ENCODE measurements at places on chromosomes 3 and 15.
A peak's percentile ranks its signal among the peaks of the same experiment; 100 is the strongest.

GRCh38 chr15:59373215-59373614, 544 bp upstream of the MYO1E start:
- DNase-seq = no peak

- no peak for DNase-seq
Measured at GRCh38 chr15:85021409-85021808, 39.8 kb downstream of the PDE8A start.

DNA sequence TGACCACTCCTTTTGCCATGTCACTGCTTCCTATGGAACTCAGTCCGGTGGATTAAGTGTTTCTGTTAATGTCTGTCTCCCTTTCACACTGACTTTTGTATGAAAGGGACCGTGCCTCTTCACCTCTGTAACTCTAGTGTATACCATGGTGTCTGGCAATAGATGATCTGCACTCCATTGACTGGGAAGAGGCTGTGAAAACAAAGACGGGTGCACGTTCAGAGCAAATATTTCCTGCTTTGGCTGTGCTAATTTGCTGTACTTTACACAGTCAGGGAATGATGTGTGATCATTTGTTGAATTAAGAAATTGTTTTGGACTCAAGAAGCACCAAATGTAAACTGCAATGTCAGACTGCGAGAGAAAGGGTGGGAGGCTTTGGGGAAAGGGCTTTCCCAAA, 315.2 kb downstream of the RORA start:
- DNase-seq = no peak

DNA sequence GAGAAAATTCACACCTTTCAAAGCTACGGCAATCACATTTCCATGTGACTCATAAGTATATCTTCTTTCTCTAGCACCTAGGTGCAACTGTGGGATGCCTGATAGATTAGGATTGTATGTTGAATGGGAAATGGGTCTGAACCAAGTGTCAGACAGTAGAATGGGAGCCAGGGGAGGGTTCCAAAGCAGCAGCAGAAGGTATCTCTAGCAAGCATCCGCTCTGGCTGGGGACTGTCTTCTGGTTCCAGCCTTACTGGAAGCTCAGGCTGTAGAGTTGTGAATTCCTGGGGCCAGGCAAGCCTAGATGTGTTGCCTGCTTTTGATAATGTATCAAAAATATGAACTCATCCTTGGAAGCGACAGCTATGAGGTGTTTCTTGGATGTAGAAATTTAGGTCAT, 2.1 kb upstream of the CHL1 start:
- no peak for DNase-seq

DNA sequence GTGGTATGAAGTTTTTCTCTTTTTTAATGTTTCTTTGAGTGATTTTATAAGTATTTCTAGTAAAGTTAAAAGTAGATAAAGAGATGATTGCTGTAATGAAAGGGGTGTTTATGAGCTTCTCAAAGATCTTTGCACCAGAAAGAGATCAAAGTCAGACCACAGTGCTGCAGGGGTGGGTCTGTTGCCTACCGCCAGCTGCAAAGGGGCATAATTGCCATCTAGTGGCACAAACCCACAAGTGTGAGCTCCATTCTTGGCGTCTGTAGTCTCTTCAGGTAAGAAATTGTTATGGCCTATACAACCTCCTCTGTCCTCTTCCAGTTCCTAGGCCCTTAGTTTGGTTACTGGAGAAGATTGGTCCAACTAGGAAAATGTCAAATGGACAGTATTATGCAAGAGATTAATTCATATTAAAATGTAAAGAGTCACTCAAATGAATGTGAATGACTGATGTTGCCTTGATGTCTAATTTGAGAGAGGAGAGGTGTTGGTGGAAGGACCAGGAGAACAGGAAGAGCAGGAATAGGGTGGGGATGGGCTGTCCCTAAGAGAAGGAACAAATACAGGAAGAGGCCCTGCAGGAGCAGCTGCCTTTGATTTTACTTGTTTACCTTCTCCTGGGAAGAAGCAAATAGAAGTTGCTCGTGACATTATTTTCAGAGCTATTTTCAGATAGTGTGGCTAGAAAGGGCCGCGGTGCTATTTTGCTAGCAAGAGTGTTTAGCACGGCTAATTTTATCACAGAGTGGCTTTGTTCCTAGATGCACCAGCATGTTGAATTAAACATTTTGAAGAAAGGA, 53.0 kb upstream of the GSK3B start:
- DNase-seq = no peak

DNA sequence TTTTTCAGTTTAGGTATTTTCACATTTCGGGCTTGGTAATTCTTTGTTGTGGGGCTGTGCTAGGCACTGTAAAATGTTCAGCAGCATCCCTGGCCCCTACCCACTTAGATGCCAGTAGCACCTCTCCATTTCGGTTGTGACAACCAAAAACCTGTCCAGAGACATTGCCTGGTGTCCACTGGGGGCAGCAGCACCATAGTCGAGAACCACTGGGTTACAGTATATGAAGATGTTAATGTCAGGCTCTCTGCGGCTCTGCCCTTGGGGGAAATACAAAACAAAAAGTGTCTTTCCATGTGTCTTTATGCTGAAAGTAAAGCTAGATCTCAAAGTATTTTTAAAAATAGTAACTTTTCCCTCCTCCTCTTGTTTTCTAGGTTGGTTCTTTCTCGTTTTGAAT, 177.2 kb downstream of the ITPR1 start:
- no peak for DNase-seq

- no peak for DNase-seq
Measured at GRCh38 chr15:90004252-90004651, 3.1 kb downstream of the ZNF710 start.

DNA sequence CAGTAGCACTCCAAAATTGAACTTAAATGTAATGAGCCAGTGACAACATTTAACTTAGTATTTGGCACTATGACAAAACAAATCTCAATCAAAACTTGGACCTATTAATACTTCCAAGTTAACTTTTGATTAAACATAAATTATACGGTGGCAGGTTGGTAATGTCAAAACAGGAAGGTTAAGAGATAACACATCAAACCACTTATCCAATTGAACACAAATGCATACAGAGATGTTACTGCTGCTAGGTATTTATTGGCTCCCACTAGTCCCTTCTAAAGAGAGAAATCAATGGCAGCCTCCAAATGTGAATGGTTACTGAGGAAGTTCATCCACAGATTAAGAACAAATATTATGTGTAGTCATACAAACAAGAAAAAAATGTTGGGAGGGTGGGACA, 1.8 kb downstream of the GSK3B start:
- no peak for DNase-seq

GRCh38 chr3:167031364-167032049, 348.6 kb downstream of the ZBBX start:
- DNase-seq = no peak

DNA sequence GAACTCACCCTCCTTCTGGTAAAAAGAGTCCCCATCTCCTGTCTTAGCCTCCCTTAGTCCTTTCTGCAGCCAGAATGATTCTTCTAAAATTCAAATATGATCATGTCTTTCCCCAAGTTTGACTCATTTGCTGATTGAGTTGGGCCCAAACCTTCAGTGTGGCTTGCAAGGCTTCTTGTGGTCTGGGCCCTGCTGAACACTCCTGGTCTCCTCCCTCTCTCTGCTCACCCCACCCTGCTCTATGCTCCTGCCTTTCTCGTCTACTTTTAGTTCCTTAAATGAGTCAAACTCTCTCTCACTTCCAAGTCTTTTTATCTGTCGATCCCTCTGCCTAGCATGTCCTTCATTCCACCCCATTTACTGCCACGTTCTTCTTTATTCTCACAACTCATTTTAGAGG, 72.6 kb downstream of the CCR1 start:
- no peak for DNase-seq

GRCh38 chr15:61755467-61755866, 304.8 kb downstream of the VPS13C start:
- no peak for DNase-seq

- no peak for DNase-seq
Measured at GRCh38 chr15:101455291-101456025, 34.0 kb downstream of the PCSK6 start.

DNA sequence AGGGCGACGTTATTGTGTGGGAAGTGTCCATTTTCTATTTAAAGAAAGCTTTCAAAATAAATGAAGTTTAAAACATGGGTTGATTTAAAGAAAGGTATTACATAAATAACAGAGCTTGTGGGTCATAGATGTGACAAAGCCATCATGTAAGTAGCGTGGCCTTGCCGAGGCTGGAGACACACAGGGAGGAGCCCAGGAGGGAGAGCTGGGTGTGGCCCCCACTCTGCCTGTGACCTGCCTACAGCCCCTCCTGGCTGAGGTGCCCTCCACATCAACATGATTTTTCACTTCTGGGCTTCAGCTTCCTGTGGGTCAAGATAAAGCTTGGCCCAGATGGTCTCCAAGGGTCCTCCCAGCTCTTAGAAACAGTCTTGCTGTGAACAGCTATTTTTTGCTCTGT, 12.5 kb upstream of the MGLL start:
- no peak for DNase-seq

- no peak for DNase-seq
Measured at GRCh38 chr15:74055804-74056203, 26.5 kb downstream of the GOLGA6A start.

- DNase-seq = no peak
Measured at GRCh38 chr15:60949039-60949977, 279.8 kb downstream of the RORA start.

- DNase-seq = peak; percentile 8
Measured at GRCh38 chr3:3665961-3666640, 133.1 kb upstream of the LRRN1 start.

DNA sequence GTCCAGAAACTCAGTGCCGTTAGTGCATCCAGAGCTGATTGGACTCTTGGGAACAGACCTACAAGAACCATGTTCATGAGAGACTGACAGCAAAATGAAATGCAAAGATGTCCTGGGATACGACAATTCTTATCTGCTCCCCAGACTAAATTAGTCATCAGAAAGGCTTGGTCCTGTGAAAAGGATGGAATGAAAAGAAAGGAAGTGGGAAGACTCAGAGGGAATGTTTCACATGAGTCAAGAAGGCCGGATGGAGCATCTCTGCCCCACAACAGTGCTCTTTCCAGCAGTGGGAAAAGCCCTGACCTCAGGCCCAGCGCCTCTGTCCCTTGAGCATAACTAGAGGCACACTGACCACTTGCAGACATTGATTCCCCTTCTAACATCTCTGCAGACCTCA, 39.3 kb upstream of the UACA start:
- DNase-seq = no peak

- DNase-seq = no peak
Measured at GRCh38 chr15:78561490-78561889, 3.8 kb upstream of the CHRNA5 start.

DNA sequence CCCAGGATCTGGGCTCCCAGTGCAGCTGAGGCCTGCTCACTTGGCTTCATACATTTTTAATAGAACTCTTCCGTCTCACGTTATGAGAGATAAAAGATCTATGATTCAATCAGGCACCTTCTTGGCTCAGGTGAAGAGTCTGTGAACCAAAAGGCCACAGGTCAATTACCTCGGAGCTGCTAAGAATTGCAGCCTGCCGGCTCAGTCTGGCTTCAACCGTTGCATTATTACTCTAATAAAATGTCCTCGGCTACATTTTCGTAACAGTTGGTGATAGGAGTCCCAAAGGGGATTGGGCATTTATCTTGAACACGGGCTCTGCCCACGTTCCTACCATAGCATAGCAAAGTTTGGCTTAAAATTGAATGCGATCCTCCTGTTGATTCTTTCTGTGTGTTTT, 176.3 kb downstream of the SLCO3A1 start:
- DNase-seq = no peak

- no peak for DNase-seq
Measured at GRCh38 chr3:158248261-158248660, 138.4 kb downstream of the RSRC1 start.

- DNase-seq = no peak
Measured at GRCh38 chr3:62135741-62136140, 237.6 kb downstream of the FEZF2 start.

GRCh38 chr15:67820992-67821783, 4.1 kb upstream of the SKOR1 start:
- no peak for DNase-seq

DNA sequence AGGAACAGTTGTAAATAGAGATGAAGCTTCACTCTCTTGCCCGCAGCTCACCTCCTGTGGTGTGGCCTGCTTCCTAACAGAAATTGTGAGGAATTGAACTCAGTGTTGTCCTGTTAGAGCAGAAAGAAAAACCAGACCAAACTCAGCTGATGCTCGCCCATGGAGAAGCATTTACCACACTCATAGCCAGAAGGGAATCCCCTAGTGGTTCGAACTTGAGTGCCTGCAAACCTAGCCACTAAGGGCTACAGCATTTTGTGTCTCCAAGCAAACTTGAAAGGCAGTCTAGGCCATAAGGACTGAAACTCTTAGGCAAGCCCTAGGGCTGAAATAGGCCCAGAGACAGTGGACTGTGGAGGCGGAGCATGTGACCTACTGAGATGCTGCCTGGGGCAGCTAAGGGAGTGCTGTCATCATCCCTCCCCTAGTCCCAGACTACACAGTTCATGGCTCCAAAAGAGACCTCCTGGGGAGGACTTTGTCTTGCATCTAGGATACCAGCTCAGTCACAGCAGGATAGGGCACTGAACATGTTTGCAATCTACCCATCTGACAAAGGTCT, 44.5 kb upstream of the MCTP2 start:
- no peak for DNase-seq

GRCh38 chr3:24151594-24151993, 206.5 kb downstream of the NR1D2 start:
- DNase-seq = no peak

- no peak for DNase-seq
Measured at GRCh38 chr3:56251343-56251945, 216.8 kb downstream of the ERC2 start.

DNA sequence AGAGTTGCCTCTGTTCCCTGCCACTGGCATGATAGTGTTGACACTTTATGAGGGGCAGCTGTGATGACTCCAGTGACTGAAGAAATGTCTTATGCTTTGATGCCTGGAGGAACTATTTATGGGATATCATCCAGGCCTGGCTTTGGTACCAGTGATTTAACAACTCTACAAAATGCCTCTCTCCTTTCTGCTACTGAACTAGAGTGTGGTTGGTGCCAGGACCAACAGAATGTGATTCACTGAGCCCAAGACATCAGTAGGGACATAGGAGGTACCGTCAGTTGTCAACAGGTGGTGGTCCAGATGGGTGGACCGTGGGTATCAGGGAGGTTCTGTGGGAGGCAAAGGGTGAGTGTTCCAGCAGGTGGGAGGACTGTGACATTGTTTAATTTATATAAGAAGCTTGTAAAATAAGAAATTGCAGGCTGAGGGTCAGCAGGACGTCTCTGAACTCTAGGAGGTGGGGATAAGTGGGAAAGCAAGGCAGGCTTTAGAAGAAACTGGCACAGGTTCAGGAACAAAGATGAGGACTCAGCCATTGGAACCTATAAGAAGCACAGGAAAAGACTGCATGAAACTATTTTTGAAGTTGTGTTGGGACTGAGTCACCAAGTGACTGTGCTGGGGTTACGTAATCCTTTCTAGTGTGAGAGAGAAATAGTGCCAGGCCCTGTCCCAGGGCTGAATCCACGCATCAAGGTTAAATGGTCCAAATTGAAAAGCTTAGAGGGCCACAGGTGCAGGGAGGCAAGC, 28.5 kb upstream of the SLC7A14 start:
- no peak for DNase-seq

DNA sequence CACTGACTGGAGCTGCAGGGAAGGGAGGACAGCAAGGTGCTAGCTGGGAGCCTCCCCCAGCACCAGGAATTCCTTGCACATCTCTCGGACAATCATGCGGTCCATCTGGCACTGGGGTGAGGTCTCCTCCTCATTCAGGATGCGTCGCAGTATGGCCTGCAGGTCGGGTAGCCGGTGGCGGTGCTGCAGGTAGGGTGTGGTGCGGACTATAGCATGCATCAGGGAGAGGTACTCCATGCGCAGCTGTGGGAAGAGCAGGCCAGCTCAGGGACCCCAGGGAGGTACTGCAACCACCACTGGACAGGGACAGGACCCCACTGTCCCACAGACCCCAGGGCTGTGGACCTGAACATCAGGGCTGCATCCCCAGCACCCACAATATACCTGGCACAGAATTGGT, 11.2 kb downstream of the NCKIPSD start:
- no peak for DNase-seq

Measured in GM18507 (cell line).